ENCODE measurements at places on chromosomes 3 and 15. TPM values are rescaled to one million over a fixed set of nuclear protein-coding genes. Genes with fewer than 3 reads are reported as not detected.

Gene NR2E3
- polyA plus RNA-seq, result 0.22 TPM

Gene IL5RA
- under 0.01 TPM for polyA plus RNA-seq

Gene GCNT3
- polyA plus RNA-seq, result 5.4 TPM

Gene GHSR
- 0.24 TPM for polyA plus RNA-seq

Gene ARHGAP31
- polyA plus RNA-seq, result 2.9 TPM

Gene RTP4
- 3.5 TPM for polyA plus RNA-seq

Gene DTX3L
- polyA plus RNA-seq, result 6.0 TPM

Gene CRYGS
- polyA plus RNA-seq, result 10.4 TPM

Gene PIK3R4
- polyA plus RNA-seq, result 31.2 TPM

Gene GPR87
- not detected for polyA plus RNA-seq

Gene HHLA2
- 0.03 TPM for polyA plus RNA-seq

Gene MITF
- polyA plus RNA-seq, result 4.9 TPM

Gene DPPA2
- polyA plus RNA-seq, result not detected

Measured in adrenal gland (tissue), 19 donors.